ENCODE measurements at places on chromosomes 3 and 15.
A peak's percentile ranks its signal among the peaks of the same experiment; 100 is the strongest.

- peak; percentile 40 for DNase-seq
Measured at GRCh38 chr15:81480645-81481053, 106.6 kb upstream of the TMC3 start.

- DNase-seq, result no peak
Measured at GRCh38 chr15:89058876-89059405, 29.3 kb upstream of the ABHD2 start.

DNA sequence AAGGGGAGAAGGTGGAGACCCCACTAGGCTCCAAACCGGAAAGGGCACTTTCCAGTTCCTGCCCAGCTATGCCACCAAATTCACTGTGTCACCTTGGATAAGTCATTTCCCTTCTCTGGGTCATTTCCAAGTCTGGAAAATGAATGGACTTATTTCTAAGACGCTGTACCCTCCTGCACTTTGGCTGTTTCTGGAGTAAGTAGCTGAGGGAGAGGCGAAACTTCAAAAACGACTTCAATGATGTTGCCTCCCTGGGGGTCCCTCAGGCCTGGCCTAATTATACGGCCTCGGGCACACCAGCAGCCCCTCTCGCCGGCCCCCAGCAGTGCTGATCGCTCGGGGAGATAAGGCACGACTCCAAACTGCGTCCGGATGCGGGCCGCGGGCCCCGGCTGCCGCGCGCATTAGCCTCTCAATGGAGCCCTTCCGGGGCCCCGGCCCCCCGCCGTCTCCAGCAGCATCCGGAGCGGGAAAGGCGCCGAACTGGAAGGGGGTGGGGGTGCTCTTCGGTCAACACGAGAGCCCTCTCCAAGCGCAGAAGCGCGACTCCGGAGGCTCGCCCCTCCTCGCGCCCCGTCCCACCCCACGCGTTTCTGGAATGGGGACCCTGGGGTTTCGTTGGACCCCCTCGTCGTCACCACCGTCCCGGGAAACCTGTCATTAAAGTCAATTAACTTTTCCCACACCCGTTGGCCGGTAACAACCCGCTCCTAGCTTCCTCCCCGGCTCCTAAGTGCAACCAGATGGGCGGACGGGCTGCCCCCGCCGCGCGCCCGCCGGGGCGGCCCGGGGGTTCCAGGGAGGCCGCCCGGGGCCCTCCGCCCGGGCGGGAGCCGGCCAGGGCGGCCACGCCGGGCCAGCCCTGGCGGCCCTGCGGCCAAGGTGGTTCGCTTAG, 4.8 kb downstream of the HES1 start:
- peak; percentile 87 for DNase-seq

DNA sequence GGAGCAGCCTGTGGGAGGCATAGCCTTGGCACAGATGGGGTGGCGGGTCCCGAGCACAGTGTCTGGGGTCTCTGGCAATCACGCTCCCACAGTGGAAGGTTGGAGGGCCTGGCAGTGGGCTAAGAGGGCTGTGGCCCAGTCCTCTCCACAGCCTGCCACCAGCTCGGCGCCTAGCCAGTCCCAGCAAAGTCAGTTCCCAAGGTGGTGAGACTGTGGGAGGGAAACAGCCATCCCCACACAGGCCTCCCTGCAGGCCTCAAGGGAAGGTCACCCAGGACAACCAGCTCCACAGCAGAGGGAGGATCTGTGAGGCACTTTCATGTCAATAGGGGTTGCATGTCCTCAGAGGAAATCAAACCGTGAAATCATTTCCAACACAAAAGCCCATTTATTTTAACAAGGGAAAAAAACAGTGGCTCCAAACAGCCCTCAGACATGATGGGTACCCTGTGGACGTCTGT, 27.6 kb upstream of the LIMD1 start:
- no peak for DNase-seq

DNA sequence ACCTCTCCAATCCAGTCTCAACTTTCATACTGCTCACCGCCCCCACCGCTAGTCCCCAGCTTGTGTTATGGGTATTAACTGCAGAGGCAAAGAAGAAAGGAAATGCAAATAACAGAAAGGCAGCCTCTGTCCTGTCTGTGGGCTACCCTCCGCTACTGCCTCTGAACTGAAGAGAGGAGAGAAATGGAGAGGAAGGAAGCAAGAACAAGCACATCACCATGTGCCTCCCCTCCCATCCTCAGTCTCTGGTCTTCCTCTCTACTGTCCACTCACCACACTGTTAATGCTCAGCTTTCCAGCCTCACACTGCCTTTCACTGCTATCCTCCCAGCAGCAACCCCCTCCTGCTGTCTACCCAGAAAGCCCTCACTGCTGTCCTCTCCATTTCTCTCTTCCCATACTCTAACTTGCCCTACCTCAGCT, 139.0 kb upstream of the SLC2A2 start:
- no peak for DNase-seq

DNA sequence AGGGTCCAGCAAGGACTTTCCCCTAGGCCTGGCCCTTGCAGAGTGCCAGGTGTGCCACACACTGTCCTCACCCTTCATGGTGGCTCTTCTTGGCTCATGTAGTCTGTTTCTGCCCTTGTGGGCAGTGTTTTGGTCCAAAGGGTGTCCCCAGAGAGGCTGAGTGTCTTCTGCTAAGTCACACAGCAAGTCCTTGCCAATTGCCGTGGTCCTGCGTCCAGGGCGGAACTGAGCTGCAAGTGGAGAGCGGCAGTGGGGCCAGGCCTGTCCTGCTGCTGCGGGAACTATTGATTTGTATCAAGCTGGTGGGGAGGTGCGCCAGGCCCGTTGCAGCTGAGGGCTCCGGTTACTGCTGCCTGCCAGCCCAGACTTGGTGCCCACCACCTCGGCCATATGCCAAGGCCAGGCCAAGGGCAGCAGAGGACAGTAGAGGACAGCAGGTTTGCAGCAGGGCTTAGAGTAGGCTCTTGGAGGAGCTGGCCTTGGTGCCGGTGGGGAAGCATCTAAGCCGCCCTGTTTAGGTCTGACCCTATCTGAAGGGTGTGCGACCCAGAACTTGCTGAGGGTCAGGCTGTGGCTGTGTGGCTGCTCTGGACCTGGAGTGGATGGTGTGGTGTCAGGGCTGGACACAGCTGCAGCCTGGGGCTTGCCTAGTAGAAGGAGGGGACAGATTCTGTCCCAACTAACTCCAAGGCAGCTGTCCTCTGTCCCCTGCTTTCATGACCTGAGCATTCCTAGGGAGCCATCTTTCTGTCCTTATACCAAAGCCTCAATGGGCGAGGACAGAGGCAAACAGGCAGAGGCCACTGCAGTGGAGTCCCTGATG, 4.5 kb downstream of the AMIGO3 start:
- no peak for DNase-seq

- no peak for DNase-seq
Measured at GRCh38 chr3:46413951-46414350, 6.9 kb downstream of the CCRL2 start.

- DNase-seq, result peak; percentile 21
Measured at GRCh38 chr15:79943820-79944219, 27.2 kb downstream of the BCL2A1 start.

DNA sequence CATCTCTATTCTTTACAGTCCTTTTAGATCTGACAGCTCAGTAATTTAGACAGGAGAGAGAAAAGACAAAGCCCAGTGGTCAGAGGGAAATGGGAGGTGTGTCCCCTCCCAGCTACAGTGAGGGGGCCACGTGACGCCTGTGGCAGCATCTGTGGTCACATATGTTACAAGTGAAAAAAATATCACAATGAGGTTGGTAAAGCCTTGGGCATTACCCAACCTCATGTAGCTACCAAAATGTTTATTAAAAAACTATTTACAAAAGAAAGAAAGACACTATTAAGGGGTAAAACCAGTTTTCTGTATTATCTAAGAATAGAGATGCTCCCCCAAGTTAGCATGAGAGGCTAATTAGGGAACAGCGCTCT, 42.9 kb upstream of the PLCL2 start:
- DNase-seq, result peak; percentile 8

DNA sequence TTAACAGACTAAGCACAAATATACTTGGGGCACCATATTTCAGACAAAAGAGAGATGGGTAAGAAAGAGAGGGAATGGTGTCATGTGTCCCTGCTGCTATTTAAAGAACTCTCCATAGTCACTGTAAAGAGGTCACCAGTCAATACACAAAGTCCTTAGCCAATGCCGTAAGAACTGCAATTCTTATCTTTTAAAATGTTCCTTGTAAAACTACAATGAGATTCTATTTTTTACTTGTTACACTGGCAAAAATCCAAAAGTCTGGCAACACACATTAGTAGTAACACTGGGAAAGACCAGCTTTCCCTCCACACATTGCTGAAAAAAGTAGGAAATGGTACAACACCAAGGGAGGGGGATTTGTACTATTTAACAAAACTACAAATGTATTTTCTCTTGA, 189.4 kb downstream of the TBC1D5 start:
- no peak for DNase-seq

- peak; percentile 96 for DNase-seq
Measured at GRCh38 chr3:127817406-127817841, 4.9 kb downstream of the MGLL start.

DNA sequence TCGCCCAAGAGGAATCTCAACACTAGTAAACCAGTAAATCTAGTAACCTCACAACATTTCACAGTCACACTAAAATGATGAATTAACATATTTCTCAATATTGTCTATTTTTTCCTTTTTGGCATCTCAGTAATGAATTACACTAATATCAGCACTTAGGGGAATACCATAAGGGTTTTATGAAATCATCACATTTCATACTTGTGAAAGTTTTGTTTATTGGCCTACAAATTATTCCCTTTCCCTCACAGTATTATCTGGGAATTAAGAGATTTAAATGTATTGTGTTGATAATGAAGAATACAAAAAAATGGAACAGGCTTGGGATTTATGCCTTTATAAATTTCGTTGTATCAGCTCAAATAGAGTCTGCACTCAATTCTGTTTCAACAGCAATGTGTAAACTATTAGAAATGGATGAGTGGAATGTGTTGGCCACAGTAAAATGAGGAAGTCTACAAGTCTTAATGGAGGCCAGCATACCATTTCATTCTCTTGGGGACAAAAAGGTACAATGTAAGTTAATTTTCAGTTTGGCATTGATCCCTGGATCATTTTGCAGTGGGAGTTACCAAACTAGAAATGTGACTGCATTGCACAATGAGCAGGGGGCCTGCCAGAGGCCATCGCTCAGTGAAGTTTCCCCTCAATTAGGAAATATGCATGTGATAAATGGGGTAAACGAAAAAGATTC, 195.4 kb downstream of the FMN1 start:
- no peak for DNase-seq

DNA sequence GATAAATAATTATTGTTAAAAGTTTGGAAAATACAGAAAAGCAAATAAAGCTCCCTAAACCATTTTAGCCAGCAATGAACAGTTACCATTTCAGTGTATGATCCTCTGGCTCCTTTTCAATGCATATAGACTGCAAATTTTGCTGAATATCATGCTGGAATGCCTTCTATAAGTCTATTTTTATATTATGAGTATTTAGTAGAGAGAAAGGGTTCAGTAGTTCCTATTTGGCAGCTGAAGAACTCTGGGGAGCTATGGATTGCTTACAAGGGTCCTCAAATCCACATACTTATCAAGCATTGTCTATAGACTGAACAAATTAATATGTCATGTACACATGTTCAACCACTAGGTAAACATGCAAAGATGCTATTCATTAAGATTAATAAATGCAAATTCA, 46.1 kb downstream of the LRRC3B start:
- no peak for DNase-seq

- no peak for DNase-seq
Measured at GRCh38 chr3:177193688-177194268, 3.5 kb downstream of the TBL1XR1 start.

DNA sequence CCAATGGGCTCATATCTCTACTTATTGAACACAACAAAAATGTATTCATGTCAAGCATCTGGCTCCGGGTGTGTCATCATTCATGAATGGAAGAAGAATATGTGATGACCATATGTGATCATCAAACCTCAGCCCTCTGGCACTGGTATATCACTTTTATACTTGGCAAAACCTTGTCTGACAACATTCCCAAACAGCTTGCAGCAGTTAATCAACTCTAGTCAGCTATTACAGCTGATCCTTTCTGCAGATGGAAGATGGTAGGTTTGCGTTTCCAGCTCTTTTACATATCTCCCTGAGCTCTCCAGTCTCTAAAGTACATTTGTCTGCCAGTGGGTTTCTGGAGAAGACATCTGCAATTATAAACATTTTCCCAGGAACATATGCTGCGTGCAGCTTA, 6.6 kb downstream of the PLSCR5 start:
- DNase-seq, result no peak

DNA sequence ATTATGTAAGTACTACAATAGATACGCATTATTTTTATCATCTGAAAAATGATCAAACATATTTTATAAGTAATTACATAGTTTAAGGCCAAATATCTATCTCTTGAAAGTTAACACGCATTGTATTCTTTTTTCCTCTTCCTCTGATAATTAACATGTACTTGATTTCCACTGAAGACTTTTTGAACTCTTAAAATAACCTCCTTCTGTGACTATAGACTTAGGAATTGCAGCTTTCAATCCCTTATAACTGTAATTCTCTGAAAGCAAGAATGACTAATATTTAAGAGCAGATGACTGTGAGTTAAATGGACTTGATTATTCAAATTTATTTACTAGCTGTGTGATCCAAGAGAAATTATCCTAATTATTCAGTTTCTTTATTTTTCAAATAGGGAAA, 730.6 kb upstream of the NECTIN3 start:
- DNase-seq, result peak; percentile 56

DNA sequence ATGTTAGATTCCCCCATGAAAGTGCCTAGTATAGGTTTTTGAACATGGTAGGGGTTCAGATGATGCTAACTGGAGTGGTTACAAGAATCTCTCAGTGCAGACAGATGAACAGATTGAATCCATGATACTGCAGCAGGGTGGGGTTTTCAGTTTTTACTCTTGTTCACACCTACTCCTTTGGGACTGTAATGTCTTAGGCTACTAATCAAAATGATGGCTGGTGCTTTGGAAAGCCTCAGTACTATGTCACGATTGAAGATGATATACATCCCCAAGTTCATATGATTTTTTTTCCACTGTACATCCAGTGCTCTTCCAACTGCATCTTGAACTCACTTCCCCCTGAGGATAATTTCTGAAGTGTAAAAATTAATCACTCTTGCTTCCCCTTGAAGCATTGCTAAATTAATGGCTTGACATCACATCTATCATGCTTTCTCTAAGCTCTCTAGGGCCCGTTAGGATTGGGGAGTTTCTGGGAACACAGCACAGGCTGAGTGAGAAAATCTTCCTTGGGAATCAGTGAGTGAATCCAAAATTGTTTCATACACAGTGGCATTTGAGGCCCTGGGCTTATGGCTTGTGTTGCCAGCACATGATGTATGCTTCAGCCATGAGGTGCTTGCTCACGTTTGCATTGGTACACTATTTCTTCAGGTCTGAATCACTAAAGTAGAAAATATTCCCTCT, 115.0 kb upstream of the TPRG1 start:
- no peak for DNase-seq

- no peak for DNase-seq
Measured at GRCh38 chr15:39052323-39052705, 487.7 kb upstream of the RASGRP1 start.

DNA sequence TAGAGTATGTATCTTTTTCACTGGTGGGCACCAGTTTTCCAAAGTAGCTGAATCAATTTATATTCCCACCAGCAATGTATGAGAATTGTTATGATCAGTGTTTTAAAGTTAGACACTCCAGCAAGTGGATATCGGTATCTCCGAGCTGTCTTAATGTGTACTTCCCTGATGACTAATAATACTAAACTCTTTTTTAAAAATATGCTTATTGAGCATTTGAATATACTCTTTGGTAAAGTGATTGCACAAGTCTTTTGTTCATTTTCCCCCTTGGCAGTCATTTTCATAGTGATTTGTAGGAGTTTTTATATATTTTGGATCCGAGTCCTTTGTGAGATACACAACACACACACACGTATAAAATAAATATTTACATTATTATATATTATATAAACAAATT, 12.5 kb upstream of the FEM1B start:
- no peak for DNase-seq
